Globus pallidus (tissue), 1 donor: ENCODE measurements at places on chromosomes 3 and 15.
A peak's percentile ranks its signal among the peaks of the same experiment; 100 is the strongest.

- DNase-seq = no peak
Measured at GRCh38 chr3:122356402-122356801, 26.6 kb downstream of the MIX23 start.

GRCh38 chr15:78084449-78084750 is 6.9 kb upstream of the TBC1D2B start:
- no peak for DNase-seq

- no peak for DNase-seq
Measured at GRCh38 chr3:178067721-178068120, 468.5 kb upstream of the KCNMB2 start.

- DNase-seq = no peak
Measured at GRCh38 chr3:189776149-189776824, 145.1 kb downstream of the TP63 start.

GRCh38 chr3:154294016-154294415 is 30.3 kb downstream of the DHX36 start:
- peak; percentile 51 for DNase-seq

- no peak for DNase-seq
Measured at GRCh38 chr3:140128217-140128616, 193.2 kb downstream of the CLSTN2 start.

DNA sequence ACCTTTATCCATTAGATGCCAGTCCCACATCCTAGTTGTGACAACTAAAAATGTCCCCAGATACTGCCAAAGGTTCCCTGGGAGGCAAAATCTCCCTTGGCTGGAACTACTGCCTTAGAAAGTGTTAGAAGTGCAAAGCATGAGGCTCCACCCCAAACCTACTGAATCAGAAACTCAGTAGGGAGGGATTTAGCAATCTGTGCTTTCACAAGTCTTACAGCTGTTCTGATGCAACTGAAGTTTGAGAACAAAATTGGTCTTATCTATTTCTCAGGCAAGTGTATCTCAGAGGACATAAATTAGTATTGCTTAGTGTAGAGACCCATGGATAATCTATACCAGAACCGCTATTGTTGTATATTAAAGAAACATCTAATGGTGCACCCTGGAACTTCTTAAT is 70.2 kb downstream of the CLDN1 start:
- DNase-seq = no peak

DNA sequence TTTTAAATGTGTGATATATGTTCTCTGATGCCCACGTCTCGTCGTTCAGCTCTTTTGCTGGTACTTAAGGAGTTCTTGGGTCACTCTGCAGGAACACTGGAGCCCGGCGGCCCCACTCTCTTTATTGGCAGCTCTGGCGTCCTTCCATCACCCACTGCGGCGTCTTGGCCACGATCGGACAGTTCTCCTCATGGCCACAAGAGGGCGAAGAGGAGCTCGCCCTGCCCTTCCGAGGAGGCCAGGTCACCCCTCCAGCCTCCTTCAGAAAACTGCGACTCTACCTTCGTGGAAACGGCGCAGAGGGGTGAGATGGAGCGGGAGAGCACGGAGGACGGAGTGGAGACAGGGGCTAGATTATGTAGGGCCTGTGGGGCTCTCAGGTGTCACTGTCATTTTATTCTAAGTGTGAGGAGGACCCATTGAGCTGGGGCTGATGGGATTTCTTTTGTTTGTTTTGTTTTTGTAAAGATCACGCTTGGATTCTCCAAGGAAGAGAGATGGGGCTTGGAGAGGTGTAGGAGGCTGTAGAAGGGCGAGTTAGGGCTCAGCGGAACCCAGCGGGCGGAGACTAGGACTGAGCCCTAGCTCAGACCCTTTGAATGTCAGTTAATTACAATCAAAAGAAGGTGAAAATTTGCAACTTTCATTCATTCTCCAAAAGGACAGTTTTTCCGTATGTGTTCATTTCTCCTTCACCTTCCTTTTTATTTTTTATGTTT is 28.0 kb upstream of the GABRA5 start:
- DNase-seq = no peak

GRCh38 chr3:27521179-27521871 is 37.1 kb upstream of the SLC4A7 start:
- DNase-seq = no peak

DNA sequence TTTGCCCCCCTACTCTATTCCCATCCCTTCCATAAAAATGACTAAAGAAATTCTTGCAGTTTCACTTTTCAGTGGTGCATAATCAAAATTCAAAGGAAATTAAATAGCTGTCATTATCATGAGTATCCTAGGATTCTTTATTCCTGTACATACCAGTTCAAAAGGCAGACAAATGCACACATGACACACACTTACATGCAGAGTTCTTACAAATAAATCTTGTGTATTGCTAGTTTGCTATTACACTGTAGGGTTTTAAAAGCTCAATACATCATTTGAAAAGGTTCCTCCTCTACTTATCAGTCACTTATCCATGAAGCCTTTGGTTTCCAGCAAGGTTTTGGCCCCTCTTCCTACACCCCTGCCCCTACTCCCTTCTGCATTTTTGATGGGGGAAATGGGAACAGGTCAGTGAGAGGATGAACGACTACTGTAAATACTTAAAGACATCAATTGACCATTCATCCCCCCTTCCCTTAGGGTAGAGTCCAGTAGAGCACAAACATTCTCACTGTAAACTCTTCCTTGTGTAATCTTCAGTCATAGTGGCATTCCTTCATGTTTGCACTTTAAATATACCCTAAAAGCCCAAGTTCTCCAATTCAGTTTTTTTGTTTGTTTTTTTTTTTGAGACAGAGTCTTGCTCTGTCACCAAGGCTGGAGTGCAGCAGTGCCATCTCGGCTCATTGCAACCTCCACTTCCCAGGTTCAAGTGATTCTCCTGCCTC is 92.6 kb downstream of the SUCLG2 start:
- DNase-seq = no peak

DNA sequence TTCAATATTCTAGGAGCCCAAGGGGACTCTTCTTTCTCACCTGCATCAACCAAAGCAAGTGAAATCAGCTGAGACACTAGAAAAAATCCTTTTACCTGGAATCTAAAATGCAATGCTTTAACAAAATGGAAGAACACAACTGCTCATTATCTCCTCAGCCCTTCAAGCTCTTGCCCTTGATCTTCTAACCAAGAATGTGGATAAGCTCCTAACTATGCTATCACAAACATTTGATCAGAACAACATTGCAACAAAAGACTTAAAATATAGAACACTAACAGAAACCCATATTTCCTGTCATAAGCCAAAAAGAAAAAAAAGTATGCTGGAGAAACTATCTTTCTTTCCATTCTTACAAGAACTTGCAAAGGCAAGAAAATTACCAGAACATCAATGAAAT is 12.6 kb downstream of the RBM15B start:
- DNase-seq = no peak

DNA sequence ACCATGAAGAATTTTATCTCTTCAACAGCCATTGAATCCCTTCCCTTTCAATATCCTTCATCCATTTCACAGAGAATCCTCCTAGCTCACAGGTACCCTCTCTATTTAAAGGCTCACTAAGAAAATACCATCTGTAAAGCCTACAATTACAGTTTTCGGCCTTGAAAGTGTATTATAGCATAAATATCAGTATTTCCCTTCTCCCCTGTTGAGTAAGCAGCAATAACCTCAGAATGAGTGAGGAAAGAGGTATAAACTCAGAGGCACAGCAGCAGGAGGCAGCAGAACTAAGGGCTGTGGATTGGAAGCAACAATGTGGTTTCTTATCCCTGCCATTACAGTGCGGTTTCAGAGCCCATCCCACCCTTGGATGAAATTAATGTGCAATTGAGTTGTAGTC is 360.6 kb upstream of the ATP10A start:
- no peak for DNase-seq

GRCh38 chr15:34927726-34928125 is 41.8 kb downstream of the AQR start:
- no peak for DNase-seq

- DNase-seq = no peak
Measured at GRCh38 chr3:163779396-163780344, 1298.6 kb downstream of the SI start.

- DNase-seq = no peak
Measured at GRCh38 chr3:101069901-101070798, 76.9 kb upstream of the ABI3BP start.

- no peak for DNase-seq
Measured at GRCh38 chr15:66777596-66778313, 75.7 kb downstream of the SMAD6 start.

DNA sequence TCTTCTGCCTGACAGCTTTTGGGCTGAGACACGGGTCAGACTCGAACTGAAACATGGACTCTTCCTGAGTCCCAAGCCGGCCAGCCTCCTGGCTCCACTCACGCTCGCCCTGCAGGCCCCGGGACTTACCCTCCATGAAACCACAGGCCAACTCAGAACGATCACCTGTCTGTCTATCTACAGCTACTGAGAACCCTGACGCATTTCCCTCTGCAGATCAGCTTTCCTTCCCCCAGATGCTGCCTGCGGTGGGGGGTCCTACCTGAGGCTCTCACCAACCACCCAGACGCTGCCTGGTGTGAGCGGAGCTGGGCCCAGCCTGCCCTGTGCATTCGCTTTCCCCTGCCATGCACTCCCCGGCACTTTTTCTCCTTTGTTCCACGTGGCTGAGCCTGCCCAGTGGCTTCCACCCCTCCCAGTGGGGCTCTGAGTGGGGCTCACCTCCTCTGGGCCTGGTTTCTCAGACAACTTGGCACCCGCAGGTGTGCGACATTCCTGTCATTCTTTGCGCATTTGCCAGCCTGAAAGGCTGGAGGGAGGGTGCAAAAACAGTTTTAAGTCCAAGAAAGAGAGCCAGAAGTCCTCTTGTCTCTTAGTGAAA is 60.2 kb downstream of the PLXNA1 start:
- no peak for DNase-seq

- no peak for DNase-seq
Measured at GRCh38 chr3:118476885-118477618, 557.6 kb downstream of the IGSF11 start.

DNA sequence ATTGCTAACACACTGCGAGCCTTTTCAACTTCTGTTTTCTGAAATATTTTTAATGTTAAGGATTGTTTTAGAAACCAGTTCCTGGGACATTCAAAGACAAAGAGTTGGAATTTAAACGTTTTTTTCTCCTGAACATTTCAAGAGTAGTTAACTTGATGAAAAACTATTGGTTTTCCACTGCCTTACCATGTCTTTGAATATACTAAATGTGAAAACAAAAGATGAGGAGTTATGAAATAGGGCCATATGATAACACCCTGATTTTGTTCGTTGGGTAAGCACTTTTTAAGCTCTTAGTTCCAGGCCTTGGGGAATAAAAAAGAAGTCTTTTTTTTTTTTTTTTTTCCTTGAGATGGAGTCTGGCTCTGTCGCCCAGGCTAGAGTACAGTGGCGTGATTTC is 2.8 kb downstream of the DIS3L start:
- no peak for DNase-seq

GRCh38 chr3:196611761-196612483 is 27.6 kb upstream of the NRROS start:
- no peak for DNase-seq

DNA sequence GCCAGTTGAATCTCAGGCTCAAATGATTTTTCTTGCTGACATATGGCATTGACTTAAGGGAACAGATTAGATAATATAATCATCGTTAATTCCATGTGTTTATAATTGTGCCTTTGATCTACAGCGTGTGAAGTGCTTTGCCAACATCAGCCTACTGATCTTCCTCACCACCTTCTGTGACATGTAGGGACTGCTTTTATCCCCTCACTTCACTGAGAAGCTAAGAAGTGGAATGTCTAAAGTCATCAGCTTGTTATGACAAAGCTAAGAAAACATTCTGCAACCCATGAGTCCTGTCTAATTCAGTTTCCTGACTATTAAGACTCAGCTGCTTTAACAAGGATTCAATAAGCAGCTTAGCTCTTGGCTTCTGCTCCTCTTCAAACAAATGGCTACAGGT is 106.0 kb downstream of the MYH15 start:
- no peak for DNase-seq

GRCh38 chr3:54536450-54536849 is 391.4 kb downstream of the LRTM1 start:
- DNase-seq = peak; percentile 7

DNA sequence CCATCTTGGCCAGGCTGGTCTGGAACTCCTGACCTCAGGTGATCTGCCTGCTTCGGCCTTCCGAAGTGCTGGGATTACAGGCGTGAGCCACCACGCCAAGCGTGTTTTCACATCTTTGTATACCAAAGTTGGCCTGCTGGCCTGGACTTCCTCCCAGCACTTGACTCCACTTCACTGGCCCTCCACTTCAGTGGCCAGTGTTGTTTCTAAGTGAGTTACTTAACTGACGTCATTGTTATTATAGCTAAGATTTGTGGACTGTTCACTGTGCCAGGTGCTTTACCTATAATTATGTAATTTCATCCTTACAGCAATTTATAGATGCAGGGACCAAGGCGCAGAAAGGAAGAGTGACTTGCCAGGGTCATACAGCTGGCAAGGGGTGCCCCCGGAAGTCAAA is 52.0 kb downstream of the HRH1 start:
- DNase-seq = no peak

DNA sequence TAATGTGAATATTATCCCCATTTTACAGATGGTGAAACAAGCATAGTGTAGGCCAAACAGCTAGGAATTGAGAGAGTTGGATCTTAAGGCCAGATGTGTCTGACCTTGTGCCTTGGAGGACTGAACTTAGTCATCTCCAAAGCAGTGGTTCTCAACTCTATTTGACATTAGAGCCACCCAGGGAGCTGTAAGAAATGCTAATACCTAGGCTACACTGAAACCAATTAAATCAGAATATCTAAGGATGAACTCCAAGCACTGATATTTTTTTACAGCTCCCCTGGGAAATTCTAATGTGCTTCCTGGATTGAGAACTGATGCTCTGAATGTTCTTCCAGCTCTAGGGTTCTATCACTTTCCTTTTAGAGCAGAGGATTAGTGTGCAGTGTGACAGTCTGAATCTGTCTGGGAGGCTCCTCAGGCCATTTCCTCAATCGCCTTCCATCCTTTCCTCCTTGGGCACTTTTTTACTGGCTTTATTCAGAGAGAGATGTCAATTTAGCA is 32.3 kb downstream of the POLR2M start:
- DNase-seq = no peak

- no peak for DNase-seq
Measured at GRCh38 chr3:5165698-5166097, 21.8 kb upstream of the EDEM1 start.
